ENCODE measurements at places on chromosomes 3 and 15. TPM values are rescaled to one million over a fixed set of nuclear protein-coding genes. Genes with fewer than 3 reads are reported as not detected.

SCAANT1 gene
- not detected for total RNA-seq

SNTN gene
- not detected for total RNA-seq

PPM1M gene
- 31.2 TPM for total RNA-seq

STXBP5L gene
- total RNA-seq: not detected

CPLX3 gene
- not detected for total RNA-seq

SECISBP2L gene
- 78.3 TPM for total RNA-seq

SNUPN gene
- 10.1 TPM for total RNA-seq

KBTBD8 gene
- 55.1 TPM for total RNA-seq

MESP2 gene
- not detected for total RNA-seq

TM6SF1 gene
- total RNA-seq: 5.6 TPM

C3orf85 gene
- not detected for total RNA-seq

MYEF2 gene
- 14.1 TPM for total RNA-seq

C2CD4B gene
- 0.21 TPM for total RNA-seq

SERPINI2 gene
- not detected for total RNA-seq

IRAK2 gene
- total RNA-seq: 14.6 TPM

EPHA3 gene
- total RNA-seq: not detected

ERC2 gene
- 0.10 TPM for total RNA-seq

MUC4 gene
- total RNA-seq: under 0.01 TPM

CHRNA5 gene
- 0.52 TPM for total RNA-seq

PLA2G4E gene
- not detected for total RNA-seq

PLCL2 gene
- total RNA-seq: 73.6 TPM

ADAMTS9 gene
- total RNA-seq: not detected

CSPG4 gene
- total RNA-seq: under 0.01 TPM

PHLDB2 gene
- 14.1 TPM for total RNA-seq

TOPBP1 gene
- total RNA-seq: 77.0 TPM

RPLP1 gene
- 218 TPM for total RNA-seq

IQCB1 gene
- 58.9 TPM for total RNA-seq

RTF1 gene
- 40.5 TPM for total RNA-seq

TRIM71 gene
- 0.10 TPM for total RNA-seq

NEK10 gene
- total RNA-seq: 0.63 TPM

Measured in mononuclear cell (primary cell).